ENCODE measurements at places on chromosomes 2 and 18.

GRCh38 chr18:63293935-63294334 is 25.6 kb downstream of the BCL2 start:
- DNase-seq, result peak; percentile 60

DNA sequence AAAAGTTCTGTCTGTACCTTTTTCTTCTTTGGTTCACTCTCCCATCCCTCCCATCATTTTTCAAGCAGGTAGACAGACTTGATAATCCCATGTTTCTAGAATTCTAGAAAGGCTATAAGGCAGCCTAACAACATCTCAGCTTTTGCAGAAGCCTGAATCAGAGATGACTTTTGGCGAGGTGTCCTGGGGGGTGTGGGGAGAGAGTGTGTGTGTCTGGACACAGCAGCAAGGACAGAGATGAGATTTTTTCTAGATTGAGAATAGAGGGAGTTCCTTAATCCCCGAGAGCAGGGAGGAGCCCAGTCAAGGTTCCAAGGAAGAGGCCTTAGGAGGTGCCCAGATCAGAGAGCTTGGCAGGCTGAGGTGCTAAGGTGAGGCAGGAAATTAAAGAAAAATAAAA is 22.0 kb upstream of the LAPTM4A start:
- DNase-seq, result no peak

DNA sequence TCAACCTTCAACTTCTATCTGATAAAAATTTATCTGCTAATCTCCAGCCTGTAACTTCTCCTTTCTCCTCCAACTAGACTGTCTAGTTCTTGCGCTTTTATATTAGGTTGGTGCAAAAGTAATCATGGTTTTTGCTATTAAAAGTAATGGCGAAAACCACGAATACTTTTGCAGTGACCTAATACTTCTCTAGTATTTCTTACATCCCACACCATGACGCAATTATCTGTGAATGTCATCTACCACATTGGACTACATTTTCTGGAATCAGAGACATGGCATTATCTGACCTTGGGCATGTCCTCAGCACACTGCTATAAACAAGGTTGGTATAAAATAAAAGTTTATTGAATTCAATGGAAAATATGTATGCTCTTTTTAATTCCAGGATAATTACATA is 370.2 kb upstream of the LYPD1 start:
- DNase-seq, result no peak

- DNase-seq, result no peak
Observed at GRCh38 chr2:17995593-17995992, 117.1 kb downstream of the KCNS3 start.

GRCh38 chr2:206488623-206489022 is 45.3 kb downstream of the ADAM23 start:
- no peak for DNase-seq

DNA sequence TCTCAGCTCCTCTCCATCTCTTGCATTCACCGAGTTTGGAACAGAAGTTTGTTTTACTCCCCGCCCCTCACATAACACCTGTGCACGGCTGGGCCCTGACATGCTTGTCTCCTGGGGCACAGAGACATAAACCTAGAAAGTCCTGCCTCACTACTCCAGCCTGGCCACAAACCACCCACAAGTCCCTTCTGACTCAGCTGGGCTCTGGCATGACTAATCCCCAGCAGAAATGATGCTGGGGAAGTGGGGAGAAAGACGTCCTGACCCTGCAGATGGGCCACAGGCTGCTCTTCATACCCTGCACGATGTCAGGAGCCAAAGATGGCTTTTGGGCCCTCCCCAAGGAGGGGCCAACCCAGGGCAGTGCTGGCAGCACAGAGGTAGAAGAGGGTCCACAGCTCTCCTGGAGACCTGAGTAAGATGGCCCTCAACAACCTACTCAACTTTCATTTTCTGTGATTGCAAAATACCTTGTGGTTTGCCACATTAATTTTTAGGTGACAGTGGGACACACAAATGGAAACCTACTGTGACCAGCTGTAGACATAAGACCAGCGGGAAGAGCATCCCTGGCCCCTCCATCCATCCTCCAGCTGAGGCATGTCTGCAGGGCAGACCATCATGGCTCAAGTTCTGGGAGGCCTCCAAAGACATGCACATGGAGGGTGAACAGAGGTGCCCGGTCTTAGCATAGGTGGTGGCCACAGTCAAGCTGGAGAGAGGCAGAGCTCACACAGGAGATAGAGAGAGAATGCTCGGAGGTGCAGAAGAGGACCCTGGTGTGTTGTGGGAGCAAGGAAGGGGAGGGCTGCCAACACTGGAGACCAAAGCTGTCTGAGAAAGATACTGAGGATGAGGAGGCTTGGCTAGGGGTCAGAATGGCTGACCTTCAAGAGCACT is 40.0 kb downstream of the DNMT3A start:
- DNase-seq, result no peak

- DNase-seq, result no peak
Observed at GRCh38 chr2:225309516-225309915, 90.0 kb upstream of the NYAP2 start.

DNA sequence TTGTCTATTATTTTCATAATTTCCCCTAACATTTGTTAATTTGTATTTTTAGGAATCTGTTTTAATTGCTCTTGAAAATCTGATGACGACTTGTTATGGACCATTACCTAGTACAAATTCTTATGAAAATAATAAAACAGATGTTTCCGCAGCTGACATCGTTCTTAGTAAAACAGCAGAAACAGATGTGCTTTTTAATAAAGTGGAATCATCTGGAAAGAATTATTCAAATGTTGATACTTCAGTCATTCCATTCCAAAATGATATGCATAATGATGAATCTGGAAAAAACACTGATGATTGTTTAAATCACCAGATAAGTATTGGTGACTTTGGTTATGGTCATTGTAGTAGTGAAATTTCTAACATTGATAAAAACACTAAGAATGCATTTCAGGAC is 69.9 kb downstream of the PMS1 start:
- no peak for DNase-seq

- no peak for DNase-seq
Observed at GRCh38 chr2:68478688-68479087, 11.3 kb downstream of the APLF start.

DNA sequence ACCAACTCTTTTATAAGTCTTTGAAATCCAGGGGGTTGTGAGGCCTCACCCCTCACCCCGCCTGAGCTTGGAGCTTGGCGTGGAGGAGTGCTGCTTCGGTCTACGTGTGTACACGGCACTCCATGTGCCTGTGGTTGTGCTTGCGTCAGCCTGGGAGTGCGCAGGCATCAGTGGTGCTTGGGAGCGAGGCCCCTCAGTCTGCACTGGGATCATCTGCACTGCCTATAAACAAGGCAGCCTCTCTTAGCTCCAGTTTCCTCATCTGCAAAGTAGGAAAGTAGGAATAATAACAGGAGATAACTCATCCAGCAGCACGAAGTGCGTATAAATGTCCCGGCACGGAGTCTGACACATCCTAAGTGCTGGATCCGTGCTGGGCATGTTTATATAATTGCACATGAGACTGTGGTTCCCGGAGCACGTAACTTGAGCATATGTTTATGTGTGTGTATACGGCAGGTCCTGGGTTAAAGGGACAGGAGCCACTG is 1.2 kb downstream of the GYPC start:
- DNase-seq, result no peak

DNA sequence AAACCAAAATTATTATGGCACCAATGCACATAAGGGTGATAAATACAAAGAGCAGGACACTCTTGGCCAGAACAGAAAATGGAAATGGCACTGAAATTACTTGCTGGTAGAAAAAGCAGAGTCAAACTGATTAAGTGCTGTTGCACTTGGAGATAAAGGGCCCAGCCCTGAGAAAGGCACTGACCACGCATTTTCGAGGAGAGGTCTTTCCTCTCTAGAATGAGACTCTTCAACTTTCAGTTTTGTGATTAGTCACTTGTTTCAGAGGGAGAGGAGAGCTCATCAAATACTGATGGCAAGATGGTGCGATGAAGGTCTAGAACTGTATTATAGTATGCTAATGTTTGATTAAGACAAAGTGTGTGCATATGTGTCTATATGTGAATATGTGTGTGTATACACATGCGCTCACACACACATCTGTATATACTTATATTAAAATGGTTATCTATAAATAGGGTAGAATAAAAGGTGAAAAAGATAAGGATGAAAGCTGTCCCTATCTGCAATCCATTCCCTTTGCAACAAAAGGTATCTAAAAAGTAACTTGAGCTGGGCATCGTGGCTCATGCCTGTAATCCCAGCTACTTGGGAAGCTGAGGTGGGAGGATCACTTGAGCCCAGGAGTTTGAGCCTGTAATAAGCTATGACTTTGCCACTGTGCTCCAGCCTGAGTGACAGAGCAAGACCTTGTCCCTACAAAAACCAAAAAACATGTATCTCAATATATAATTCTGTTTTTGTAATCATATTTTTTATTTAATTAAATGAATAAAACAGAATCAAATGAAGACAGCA is 48.8 kb upstream of the ZDBF2 start:
- no peak for DNase-seq

DNA sequence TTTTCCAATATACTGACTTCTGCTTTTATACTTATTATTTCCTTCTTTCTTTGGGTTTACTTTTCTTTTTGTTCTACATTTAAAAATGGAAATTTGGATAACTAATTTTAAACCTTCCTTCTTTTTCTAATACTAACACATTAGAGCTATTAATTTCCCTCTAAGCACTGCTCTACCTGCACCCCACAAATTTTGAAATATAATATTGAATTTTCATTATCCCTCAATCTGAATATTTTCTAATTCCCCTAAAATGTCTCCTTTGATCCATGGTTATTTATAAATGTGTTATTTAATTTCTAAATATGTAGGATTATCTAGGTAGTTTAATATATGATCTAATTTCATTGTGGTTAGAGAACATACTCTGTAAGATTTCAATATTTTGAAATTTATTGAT is 63.4 kb upstream of the LGALSL start:
- DNase-seq, result no peak

DNA sequence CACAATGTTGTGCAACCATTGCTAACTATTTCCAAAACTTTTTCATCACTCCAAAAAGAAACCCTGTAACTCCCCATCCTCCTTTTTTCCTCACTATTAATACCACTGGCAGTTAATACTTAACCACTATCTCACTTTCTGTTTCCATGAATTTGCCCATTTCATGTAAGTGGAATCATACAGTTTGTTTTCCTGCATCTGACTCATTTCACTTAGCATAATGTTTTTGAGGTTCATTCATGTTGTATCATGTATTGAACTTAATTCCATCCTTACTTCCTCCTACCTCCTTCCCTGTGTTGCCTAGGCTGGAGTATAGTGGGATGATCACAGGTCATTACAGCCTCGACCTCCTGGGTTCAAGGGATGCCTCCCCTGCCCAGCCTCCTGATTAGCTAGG is 68.3 kb downstream of the FAM117B start:
- DNase-seq, result no peak

GRCh38 chr2:111919365-111919764 is 21.0 kb downstream of the MERTK start:
- DNase-seq, result no peak

GRCh38 chr18:67938660-67939059 is 422.1 kb upstream of the DSEL start:
- DNase-seq, result no peak

DNA sequence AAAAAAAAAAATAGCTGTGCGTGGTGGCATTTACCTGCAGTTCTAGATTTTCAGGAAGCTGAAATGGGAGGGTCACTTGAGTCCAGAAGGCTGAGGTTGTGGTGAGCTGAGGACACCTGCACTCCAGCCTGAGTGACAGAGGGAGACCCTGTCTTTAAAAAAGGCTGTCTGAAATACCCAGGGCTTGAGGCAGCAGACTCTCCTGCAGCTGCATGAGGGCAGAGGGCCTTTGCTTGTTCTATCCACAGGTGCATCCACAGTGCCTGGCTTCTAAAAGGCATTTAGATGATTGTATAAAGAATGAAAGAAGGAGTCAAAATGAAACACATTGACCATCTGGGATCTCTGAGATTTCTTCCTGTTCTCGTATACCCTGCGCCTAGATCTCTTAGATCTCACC is 152.9 kb downstream of the MGAT5 start:
- DNase-seq, result no peak

DNA sequence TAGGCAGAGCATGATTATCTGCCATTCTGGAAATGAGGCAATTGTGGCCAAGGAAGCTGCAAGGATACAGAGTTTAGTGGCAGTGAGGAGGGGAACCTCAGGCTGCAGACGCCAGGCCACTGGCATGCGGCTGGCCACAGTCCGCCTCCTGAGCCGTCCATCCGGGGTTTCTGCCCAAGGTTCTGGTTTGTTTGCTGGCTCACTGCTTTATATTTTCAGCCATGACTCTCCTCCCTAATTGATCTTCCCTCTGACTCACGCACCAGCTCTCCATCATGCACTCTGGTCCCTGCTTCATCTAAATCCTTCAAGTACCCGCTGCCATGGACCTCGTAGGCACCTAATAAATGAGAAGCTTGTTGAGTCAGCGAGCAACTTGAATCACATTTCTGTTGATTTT is 107.8 kb upstream of the REV1 start:
- DNase-seq, result no peak

- no peak for DNase-seq
Observed at GRCh38 chr18:50578651-50579050, 18.8 kb downstream of the MAPK4 start.

DNA sequence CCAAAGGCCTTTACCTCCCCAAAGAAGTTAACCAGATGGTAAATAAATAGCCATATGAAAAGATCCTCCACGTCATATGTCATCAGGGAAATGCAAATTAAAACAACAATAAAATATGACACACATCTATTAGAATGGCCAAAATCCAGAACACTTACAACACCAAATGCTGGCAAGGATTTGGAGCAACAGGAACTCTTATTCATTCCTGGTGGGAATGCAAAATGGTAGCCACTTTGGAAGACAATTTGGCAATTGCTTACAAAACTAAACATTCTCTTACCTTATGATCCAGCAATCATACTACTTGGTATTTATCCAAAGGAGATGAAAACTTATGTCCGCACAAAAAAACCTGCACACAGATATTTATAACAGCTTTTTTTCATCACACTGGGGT is 1.3 kb upstream of the TANK start:
- no peak for DNase-seq

GRCh38 chr2:10285556-10286198 is 17.0 kb upstream of the HPCAL1 start:
- DNase-seq, result peak; percentile 75

DNA sequence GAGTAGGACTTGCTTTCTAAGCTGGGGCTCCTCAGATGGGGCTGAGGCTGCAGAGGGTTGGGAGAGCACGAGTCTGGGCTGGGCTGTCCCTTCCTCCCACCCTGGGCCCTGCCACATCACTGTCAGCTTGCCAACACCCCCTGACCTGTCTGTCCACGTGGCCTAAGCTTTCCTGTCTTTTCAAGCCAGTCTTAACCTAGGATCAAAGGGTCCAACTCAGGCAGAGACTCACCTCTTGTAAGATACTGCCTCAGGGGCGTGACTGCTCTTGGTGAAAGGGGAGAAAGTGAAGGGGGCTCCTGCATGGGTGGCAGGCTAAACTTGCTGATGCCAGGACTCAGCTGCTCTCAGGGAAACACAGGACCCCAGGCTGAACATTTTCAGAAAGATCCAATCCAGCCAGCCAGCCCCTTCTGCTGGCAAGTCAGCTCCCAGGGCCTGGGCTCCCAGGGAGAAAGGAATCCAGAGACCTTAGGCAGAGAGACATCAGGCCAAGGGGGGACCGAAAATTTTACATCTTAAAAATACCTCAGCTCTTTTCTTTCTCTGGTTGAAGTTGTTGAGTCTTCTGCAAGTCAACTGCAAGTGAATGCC is 144.2 kb upstream of the ID2 start:
- no peak for DNase-seq
